ENCODE measurements at places on chromosomes 2 and 18.

DNA sequence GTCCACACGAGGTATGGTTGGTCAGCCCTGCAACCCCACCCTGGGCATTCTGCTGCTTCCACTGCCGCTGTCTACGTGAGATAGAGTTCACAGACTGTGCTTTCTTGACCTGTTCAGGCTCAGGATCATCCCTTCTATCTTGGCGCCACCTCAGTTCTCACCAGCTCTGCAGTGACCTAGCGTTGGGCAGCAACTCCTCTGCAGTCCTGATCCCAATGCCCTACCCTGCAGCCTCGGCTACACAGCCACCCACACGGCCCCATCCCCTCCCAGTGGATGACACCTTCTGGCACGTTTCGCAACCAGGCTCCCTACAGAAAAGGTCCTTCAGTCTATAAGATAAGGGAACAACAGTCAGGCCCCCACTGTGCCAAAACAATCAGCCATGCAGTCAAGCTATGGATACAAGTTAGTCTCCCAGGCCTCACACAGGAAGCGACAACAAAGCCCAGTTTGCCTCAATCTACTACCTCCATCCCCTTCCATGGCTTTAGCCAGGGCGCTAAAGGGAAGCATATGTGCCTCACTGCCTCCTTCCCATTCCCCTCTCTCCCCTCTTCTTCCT lies 317.9 kb upstream of the PKDCC start:
- DNase-seq: no peak

- DNase-seq: no peak
Observed at GRCh38 chr2:235938611-235939010, 229.6 kb downstream of the GBX2 start.

DNA sequence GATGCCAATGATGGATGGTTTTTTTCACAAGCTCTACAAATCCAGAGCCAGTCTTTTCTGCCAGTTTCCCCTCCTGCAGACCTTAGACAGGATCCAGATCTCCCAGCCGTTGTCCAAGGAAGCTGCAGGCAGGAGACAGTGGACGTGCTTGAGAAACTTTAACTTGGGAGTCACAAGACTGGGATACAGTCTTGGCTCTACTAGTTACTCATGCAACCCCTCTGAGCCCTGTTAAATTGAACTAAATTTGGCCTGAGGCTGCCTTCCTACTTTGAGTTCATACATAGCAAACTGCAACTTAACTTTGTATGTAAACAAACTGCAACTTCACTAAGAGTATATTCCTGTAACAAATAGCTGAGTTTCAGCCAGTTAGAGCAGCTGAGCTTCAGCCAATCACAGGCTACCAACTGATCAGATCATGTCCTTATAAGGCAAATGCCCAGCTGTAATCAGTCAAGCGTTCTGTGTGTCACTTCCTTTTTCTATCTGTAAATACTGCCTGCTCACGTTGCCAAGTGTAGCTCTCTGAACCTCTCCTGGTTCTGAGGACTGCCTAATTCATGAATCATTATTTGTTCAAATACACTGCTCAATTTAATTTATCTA lies 140.9 kb downstream of the CAPN13 start:
- DNase-seq: no peak

DNA sequence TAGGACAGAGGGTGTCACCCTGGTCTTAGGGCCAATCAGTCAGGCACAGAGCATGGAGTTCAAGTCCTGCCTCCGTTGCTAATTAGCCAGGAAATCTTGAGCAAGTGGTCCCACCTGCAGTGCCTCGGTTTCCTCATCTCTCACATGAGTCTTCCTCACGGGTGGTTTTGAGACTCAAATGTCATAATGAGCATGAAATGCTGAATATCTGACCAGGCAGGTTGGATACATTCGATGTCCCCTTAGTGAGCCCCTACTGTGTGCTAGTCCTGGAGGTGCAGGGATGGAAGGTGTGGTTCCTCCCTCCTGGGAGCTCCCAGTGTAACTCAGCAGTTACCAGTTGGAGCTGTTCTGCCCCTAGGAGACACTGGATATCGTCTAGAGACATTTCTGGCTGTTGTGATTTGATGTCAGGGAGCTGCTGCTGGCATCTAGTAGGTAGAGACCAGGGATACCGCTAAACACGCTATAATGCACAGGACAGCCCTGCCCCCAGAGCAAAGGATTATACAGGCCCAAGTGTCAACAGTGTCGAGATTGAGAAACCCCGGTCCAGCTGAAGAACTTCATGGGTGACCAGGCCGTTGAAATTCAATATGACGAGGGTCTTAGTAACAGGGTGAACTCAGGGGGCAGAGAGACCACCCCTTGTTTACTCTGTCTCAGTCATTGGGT lies 118.5 kb upstream of the TWIST2 start:
- DNase-seq: no peak

DNA sequence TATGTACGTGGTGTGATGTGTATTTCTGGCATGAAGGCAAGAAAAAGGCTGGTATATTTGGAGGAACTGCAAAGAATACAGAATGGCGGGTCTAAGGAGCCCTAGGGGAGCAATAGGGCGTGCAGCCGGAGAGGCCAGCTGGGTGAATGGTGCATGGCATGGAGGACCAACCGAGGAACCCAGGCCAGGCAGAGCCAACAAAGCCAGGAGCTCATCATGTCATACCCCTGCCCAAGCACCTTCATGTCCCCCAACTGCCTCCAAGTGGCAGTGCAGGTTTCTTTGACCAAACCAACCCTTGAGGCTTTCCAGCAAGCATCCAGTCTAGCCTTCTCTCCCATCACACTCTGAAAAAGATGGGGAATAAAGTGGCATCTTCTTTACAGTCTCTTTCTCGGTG lies 8.9 kb upstream of the KCNK3 start:
- DNase-seq: no peak

DNA sequence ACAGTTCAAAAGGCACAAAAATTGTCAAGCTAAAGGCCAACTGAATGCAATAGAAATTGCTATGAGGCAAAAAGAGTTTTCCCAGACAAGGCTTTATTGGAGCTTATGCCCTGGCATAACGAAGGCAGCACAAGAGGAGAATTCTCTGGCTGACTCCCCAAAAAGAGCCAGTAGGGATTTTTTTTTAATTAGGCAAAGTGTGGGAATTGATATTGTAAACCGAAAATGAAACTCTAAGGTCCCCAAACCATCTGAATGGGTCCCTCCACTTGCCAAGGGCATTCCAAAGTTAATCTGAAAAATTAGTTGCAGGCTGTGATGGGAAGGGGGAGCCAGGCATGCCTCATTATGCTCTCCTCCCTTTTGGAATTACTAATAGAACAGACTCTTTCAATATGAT lies 118.9 kb downstream of the SPOPL start:
- DNase-seq: no peak

GRCh38 chr2:39508198-39508597 lies 71.1 kb upstream of the MAP4K3 start:
- no peak for DNase-seq

GRCh38 chr2:33391529-33392255 lies 84.8 kb upstream of the RASGRP3 start:
- no peak for DNase-seq

DNA sequence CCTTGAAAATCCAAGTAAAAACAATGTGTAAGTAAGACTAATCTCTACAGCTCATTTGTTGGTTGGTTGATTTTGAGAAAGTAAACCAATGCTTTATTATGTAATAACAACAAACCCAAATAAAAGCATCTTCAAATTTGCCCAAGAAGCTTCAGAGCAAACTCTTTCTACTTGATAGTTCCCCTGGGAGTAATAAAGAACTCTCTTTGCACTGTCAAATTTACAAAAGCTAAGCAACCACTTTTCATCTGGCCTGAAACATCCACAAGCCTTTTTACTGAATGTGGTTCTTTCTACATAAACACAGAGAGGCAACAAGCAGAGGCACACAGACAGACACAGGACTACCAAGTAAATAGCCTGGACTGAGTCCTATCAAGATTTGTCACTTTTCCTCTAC lies 28.8 kb upstream of the CACNB4 start:
- no peak for DNase-seq

GRCh38 chr2:57720728-57721627 lies 325.6 kb upstream of the VRK2 start:
- DNase-seq: peak; percentile 47

DNA sequence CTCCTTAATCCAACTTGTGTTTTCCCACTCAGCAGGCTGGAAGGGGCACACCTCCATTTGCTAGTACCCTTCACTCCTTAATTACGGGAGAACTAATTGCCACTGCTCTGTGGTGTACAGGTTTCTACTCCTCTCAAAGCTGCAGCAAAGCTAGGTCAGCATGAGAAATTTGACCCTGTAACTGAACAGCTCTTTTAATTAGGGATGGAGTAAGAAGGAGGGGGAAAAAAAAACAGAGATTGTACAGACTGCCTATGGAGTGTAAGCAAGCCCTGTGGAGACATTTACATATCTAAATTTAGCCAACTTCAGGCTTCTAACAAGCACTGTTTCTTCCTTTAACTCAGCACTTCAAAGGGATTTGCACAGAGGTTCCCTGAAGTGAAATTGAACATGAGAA lies 629.7 kb upstream of the SETBP1 start:
- no peak for DNase-seq

DNA sequence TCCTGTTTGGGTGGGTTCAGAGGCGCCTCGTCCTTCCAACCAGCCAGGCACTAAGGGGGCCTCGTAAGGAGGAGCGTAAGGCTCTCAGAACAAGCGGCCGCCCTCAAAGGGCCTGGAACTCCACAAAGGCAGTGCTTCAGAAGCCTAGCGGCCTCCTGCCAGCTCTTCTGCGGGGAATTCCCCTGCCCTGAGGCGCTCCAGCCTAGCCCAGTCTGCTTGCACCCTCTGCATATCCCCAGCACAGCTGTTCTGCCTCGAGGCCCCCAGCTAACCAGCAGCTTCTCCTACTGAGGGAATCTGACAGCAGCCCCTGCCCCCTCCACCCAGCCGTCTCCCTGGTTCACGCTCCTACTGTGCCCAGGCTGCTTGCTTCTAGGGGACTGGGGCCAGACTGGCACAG lies 265.9 kb downstream of the TFCP2L1 start:
- DNase-seq: no peak

GRCh38 chr2:174063492-174064092 lies 98.4 kb upstream of the SP3 start:
- no peak for DNase-seq

- DNase-seq: no peak
Observed at GRCh38 chr2:224638301-224638823, 53.2 kb upstream of the CUL3 start.

DNA sequence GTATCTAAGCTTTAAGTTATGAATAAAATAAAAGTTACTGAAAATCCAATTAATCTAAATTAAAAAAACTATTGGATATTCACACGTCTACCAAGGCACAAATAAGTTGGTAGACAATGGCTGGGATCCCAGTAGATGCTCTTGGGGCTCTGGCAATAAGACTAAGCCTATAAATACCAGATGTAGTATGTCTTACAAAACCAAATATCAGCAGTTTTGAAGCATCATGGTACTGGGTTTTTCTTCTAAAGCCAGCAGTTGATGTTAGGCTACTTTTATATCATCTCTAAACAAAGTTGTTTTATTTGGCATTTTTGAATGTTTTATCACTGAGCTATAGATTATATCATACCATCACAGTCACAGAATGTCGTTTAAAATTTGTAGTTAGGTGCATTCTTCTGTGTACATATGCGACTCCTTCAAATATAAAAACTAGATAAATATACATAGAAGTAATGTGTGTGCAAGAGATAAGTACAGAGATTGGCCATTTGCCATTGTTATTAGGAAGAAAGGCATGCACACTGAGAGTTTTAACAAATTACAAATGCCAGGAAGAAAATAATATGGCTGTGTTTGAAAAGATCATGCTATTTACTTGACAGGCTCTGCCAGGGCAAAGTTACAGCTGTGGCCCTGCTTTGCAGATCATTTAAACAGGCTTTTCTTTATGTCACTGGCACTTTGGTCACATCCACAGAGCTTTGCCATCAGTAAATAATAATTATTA lies 21.6 kb upstream of the TMEM17 start:
- DNase-seq: no peak

DNA sequence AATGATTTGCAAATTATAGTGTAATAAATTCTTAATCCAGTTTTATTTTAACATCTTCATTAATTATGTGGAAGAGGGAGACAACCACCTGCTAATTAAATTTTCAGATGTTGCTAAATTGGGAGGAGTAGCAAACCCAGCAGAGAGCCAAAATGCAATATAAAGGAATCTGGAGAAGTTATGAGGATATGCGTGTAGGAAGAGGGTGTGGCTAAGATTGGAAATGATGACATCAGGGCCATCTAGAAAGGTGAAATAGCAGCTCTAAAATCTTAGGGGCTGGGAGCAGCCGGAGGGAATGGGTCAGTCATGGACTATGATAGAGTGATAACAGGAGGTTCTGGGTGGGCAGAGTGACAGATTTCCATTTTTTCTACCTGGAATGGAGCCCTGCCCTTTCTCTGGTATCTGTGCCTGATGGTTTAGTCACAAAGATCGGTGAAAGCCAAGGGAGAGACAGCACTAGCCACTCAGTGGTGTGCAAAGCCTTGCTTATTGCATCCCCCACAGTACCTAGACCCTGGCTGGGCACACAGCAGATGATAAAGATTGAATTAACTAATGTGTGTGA lies 379.2 kb upstream of the CELF4 start:
- DNase-seq: no peak

DNA sequence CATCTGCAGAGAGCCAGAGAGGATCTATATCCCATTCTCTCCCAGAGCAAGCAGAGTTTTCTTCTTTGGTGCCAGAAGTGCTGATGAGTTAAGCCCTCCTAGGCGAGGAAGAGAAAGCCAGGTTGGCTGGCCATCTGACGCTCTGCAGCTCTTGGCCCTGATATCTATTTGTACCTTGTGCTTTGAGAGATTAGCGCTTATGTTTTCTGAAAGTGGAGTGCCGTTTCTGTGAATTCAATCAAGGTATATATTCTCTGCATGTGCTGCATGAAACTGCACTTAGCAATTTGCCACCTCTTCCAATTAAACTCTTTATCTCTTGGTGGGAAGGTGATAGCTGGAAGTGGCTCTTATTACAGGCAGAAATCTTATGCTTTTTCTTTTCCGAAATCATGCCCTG lies 177.5 kb downstream of the LPIN1 start:
- DNase-seq: no peak

GRCh38 chr2:10372862-10373240 lies 70.1 kb downstream of the HPCAL1 start:
- no peak for DNase-seq

GRCh38 chr18:58058720-58059119 lies 14.7 kb downstream of the NEDD4L start:
- DNase-seq: no peak

DNA sequence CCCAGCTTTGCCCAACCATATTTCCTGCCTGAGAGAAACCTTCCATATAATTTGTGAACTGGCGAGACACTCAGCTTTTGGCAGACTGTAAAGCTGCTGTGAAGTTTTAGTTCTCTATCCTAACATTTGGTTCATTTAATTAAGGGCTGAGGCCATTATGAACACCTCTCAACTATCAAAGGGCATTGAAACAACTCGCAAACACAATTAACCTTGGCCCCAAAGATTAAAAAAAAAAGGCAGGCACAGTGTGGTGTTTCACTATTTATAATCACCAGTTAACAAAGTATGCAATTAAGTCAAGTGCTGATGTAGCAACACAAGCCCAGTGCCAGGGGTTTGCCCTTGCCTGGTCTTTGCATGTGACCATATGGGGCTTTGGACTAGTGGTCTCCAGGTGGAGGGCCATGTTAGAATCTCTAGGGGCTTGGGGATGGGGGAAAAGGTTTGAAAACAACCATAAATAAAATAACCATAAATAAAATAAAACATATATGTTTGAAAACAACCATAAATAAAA lies 297.6 kb upstream of the SKOR2 start:
- DNase-seq: no peak
